Endothelial cell (in vitro differentiated cells): ENCODE measurements at places on chromosomes 3 and 15.

GRCh38 chr15:81014446-81015093, 13.8 kb downstream of the TLNRD1 start:
- DNase-seq, result no peak

DNA sequence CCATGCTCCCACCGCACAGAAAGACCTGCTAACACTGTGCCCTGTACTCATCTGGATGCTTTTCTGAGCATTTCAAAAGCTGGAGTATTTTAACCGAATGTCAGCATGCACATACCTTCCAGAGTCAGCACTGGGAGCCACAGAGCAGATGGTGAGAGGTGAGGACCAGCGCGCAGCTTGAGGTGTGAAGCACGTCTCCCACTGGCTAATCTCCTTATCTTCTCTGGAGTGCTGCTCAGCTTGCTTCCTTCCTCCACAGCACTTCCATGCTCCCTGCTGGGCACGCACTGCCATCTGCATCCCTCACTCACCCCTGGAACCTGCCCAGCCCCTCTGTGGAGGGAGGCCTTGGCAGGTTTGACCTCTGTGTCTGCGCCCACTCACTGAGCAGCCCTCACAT, at the start of gene GNB5:
Gene GNB5, minus strand, starts transcription at position 186 of the 400 bp plus-strand sequence. CDS start 6,716 bp downstream, outside the sequence.
- peak; percentile 15 for DNase-seq

- no peak for DNase-seq
Measured at GRCh38 chr3:126407412-126408044, 12.8 kb downstream of the CFAP100 start.

GRCh38 chr3:125334675-125335560, 40.2 kb downstream of the ZNF148 start:
- no peak for DNase-seq
